ENCODE measurements at places on chromosomes 12 and 14.

DNA sequence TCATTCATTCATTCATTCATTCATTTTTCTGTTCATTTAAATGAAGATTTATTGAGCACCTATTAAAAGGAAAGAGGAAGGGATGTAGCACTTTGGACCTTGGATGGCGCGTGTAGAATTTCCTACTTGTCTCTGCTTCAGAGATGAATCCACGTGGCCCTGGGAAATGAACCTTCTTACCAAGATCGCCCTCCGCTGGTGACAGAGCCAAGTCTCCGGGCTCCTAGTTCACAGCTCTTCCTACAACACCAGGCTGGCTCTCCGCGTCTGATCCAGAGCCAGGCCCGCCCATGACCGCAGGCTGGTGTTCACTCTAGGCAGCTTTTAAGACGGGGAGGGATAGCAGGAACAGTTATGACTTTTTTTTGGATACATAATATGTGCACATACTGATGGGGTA, 70.9 kb upstream of the PIWIL1 start:
- DNase-seq: no peak

DNA sequence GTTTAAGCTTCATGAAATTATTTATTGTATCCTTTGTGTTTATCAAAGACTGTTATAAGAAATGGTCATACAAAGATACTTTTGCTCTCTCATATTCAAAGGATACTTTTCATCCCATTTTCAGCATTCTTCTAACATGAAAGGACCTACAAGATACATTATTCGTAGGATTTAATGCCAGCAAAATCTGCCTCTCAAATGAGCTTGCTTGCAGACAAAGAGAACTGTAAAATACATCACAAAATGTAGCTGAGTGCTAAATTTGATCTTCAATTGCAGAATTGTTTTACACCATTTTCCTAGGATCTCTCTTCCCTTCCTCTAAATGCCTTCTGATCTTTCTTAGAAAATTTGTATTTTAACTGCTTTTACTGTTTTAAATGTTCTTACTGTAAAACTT, 333.0 kb upstream of the NAV3 start:
- no peak for DNase-seq

DNA sequence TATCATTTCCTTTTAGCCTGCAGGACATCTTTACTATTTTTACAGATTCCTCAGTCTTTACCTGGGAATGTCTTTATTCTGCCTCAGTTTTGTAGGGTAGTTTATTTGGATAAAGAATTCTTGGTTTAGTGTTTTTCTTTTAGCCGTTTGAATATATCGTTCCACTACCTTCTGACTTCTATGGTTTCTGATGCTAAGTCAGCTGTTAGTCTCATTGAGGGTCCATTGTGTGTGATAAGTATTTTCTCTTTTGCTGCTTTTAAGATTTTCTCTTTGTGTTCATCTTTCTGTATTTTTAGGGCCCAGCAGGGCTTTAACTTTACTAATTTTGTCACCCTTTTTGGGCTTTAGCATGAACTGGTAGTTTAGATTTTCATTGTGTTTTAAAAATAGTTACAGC, 113.5 kb downstream of the MNAT1 start:
- DNase-seq: no peak

- DNase-seq: no peak
These were observed 58.9 kb downstream of the DHRS2 start for GRCh38 chr14:23694949-23695663.

DNA sequence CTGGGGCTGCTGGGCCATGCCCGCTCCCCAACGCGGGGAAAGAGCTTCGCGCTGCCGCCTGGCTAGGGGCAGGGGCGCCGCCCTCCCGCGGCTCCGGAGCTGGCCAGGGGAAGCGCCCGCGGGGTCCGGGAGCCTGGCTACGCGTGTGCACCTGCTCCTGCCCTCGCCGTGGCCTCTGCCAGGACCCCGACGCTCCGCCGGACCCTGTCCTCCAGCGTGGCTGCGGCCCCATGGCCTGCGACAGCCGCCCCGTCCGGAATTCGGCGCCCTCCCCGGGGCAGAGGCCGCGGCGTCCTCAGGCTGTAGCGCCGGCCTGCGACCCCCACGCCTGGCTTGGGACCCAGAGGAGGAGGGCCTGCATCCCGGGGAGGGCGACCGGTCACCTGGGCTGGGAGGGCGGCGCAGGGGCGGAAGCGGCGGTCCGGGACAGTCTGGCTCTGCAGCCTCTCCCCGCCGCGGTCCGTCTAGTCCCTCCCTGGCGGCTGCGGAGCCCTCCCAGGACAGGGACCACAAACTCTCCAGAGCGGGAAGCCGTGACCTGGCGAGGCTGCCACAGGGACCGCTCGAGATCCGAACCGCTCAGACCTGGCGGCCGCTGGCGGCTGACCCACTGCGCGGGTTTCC, 85.6 kb downstream of the ALG10 start:
- DNase-seq: no peak

Measured in NCI-H1092 treated with DMSO at 0.1 percent for 48 hours (cell line).